Muscle of arm (tissue), 14 donors: ENCODE measurements at places on chromosomes 6 and 20. TPM values are rescaled to one million over a fixed set of nuclear protein-coding genes. Genes with fewer than 3 reads are reported as not detected.

LINC00237 gene
- polyA plus RNA-seq = 0.61 TPM

ECT2L gene
- polyA plus RNA-seq = 0.43 TPM

SLC35B2 gene
- 32.7 TPM for polyA plus RNA-seq

RNF39 gene
- 0.59 TPM for polyA plus RNA-seq

ZNF165 gene
- polyA plus RNA-seq = not detected

SUMO4 gene
- 0.28 TPM for polyA plus RNA-seq

CFAP206 gene
- polyA plus RNA-seq = 0.09 TPM

RIPOR3 gene
- polyA plus RNA-seq = 6.7 TPM

NFATC2 gene
- polyA plus RNA-seq = 5.2 TPM

OARD1 gene
- 19.2 TPM for polyA plus RNA-seq

OR12D3 gene
- polyA plus RNA-seq = not detected

IGF2R gene
- 74.0 TPM for polyA plus RNA-seq

SIM1 gene
- 2.4 TPM for polyA plus RNA-seq

MYT1 gene
- 0.05 TPM for polyA plus RNA-seq

SOX4 gene
- 38.5 TPM for polyA plus RNA-seq

SLC22A3 gene
- 12.5 TPM for polyA plus RNA-seq

COL9A3 gene
- polyA plus RNA-seq = 4.5 TPM

EPPIN gene
- not detected for polyA plus RNA-seq

STK35 gene
- polyA plus RNA-seq = 9.4 TPM

SYCP2L gene
- polyA plus RNA-seq = 2.2 TPM

CRISP2 gene
- 0.12 TPM for polyA plus RNA-seq

SLC25A27 gene
- not detected for polyA plus RNA-seq

OGFR gene
- polyA plus RNA-seq = 24.8 TPM

PPP1R16B gene
- polyA plus RNA-seq = not detected

CDK19 gene
- polyA plus RNA-seq = 12.4 TPM

SLC12A5 gene
- not detected for polyA plus RNA-seq

DEF6 gene
- polyA plus RNA-seq = 3.4 TPM

METTL24 gene
- 0.65 TPM for polyA plus RNA-seq

CST5 gene
- polyA plus RNA-seq = not detected

PRICKLE4 gene
- 2.4 TPM for polyA plus RNA-seq

BPIFB6 gene
- polyA plus RNA-seq = not detected

TFAP2C gene
- polyA plus RNA-seq = not detected

CRIP3 gene
- polyA plus RNA-seq = not detected

C6orf163 gene
- polyA plus RNA-seq = not detected

UTRN gene
- 57.3 TPM for polyA plus RNA-seq

ATP6V1G2 gene
- 3.3 TPM for polyA plus RNA-seq

LST1 gene
- polyA plus RNA-seq = 8.8 TPM

RSPH4A gene
- 0.61 TPM for polyA plus RNA-seq

SIRPB2 gene
- not detected for polyA plus RNA-seq

BPIFB4 gene
- polyA plus RNA-seq = 0.17 TPM

ERVFRD-1 gene
- not detected for polyA plus RNA-seq

CCN5 gene
- 0.14 TPM for polyA plus RNA-seq

SNAP91 gene
- not detected for polyA plus RNA-seq

PGC gene
- polyA plus RNA-seq = not detected

EMILIN3 gene
- 28.1 TPM for polyA plus RNA-seq

BHLHE23 gene
- polyA plus RNA-seq = not detected

OR2B2 gene
- polyA plus RNA-seq = not detected

PBOV1 gene
- 0.05 TPM for polyA plus RNA-seq

MPIG6B gene
- polyA plus RNA-seq = not detected

DSP gene
- 2.6 TPM for polyA plus RNA-seq

SSTR4 gene
- not detected for polyA plus RNA-seq

SLC35F1 gene
- 2.6 TPM for polyA plus RNA-seq

MACROD2 gene
- polyA plus RNA-seq = 3.0 TPM

HLA-DRB5 gene
- 4.7 TPM for polyA plus RNA-seq

PDYN gene
- not detected for polyA plus RNA-seq

MYBL2 gene
- 10.7 TPM for polyA plus RNA-seq
